GM18507 (cell line): ENCODE measurements at places on chromosomes 4 and X.

- no peak for DNase-seq
Measured at GRCh38 chrX:136574548-136574947, 42.5 kb downstream of the VGLL1 start.

GRCh38 chrX:3178329-3178728 is 137.1 kb downstream of the ARSF start:
- no peak for DNase-seq

GRCh38 chr4:722169-722725 is 16.6 kb downstream of the PCGF3 start:
- no peak for DNase-seq

GRCh38 chrX:38768079-38768478 is 33.2 kb upstream of the MID1IP1 start:
- DNase-seq = no peak

GRCh38 chrX:119410027-119410819 is 11.1 kb downstream of the SLC25A43 start:
- DNase-seq = no peak

DNA sequence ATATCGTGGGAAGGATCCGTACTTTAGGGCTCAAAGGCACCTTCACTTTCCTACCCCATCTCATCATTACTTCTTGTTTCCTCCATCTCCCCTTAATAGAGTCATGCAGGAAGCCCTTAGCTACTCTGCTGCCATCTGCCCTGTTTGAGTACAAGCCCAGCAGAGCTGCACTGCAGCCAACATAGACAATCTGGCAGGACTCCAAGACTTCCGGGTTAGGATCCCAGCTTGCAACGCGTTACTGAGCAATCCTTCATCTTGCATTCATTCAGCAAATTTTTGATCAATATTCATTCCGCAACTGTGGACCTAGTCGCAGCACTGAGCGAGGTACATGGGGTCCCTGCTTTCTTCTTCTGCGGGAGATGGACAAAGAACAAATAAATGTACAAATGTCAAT is 344.9 kb downstream of the BCOR start:
- DNase-seq = no peak

DNA sequence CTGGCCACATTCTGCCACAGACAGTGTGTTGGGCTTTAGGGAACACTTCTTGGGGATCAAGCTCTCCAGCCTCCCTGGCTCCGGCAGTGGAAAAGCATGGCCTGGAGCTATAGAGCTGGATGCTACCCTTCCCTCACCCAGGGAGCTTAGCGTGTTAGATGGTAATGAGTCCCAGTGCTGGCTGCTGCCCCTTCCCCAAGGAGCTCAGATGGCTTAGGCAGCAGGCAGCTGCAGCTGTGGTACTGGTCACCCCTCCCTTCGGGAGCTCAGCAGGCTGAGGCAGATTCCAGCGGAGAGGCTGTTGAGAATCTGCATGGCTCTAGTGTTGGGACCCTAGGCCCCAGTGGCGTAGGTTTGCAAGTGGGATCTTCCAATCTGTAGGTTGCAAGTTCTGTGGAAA is 19.5 kb downstream of the TMEM144 start:
- no peak for DNase-seq

DNA sequence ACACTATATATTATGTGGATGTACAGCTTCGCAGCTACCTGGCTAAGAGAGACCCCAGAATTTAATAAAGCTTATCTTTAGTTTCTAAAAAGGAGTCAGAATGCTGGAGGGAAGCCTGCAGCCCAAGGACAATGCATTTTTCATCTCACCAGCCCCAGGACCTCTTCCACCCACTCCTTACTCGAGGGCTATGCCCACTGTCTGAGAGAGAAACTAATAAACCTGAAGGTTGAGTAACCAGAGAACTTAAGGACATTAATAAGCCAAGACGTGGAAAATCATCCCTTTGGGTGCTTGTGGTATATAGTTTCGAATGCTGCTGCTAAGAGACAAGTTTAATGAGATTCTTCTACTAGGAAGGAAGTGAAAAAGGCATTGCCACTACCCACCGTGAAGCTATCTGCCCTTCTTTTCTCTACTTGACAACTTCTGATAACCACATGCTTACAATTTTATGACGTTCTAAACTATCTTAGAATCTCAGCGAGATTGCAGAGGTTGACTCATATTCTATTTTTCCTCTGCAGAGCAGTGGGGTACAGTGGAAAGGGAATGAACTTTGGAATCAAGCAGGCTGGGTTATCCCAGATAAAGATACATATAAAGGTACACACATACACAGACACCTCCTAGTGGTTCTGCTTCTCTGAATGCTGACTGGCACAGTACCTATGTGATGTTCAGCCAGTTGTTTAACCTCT is 3.3 kb downstream of the RELL1 start:
- no peak for DNase-seq

DNA sequence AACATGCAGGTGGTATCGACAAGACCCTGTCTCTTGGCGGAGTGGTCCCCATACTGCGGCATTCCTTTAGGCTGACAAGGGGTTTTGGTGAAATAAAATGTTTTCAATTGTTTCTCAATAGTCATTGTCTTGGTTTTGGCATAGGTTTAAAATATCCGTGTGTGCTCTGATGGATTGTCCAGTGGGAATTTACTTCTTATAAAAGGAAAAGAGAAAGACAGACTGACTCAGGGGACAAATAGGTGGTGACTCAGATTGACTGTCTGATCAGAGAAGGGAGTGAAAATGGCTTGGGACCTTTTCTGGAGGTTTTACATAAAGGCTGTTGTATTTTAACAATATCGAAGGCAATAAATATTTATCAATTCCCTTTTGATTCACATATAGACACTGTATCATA is 129.8 kb downstream of the SORBS2 start:
- DNase-seq = no peak

GRCh38 chr4:95590615-95591014 is 41.8 kb upstream of the UNC5C start:
- no peak for DNase-seq

- no peak for DNase-seq
Measured at GRCh38 chr4:155629183-155629825, 37.3 kb upstream of the GUCY1A1 start.

- DNase-seq = no peak
Measured at GRCh38 chr4:133147286-133147821, 1.7 kb upstream of the PCDH10 start.

GRCh38 chrX:101416691-101417090 is 8.7 kb downstream of the HNRNPH2 start:
- DNase-seq = no peak

DNA sequence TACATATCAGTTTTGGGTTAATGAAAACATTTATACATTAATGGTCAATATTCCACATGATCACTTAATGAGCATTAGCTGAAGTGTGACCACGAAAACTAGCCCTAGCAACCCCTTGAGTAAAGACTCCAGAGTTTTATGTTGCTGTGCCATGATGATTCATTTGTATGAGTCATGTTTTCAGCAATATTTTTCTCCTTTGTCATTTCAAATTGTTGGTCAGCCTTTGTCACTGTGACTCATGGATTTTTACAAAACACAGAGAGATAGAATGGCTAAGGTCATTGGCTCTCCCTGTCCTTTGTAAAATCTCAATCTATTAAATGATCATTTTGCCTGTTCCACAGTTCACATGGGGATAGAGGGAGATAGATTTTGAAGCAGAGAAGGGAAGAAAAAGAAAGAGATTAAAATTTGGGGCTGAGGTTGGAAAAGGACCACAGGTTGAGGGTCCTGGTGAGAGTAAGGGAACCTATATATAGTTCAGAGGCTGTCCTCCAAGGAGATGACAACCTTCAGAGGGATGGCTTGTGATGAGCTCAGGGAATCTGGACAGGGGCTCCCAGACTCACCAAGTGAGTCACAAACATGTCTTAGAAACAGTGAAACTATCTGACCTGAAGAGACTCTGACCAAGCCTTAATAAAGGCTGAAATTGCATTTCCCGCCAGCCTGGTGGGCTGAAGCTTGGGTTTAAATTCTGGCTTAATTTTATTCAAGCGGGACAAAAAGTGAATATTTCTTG is 25.6 kb downstream of the NR0B1 start:
- no peak for DNase-seq

DNA sequence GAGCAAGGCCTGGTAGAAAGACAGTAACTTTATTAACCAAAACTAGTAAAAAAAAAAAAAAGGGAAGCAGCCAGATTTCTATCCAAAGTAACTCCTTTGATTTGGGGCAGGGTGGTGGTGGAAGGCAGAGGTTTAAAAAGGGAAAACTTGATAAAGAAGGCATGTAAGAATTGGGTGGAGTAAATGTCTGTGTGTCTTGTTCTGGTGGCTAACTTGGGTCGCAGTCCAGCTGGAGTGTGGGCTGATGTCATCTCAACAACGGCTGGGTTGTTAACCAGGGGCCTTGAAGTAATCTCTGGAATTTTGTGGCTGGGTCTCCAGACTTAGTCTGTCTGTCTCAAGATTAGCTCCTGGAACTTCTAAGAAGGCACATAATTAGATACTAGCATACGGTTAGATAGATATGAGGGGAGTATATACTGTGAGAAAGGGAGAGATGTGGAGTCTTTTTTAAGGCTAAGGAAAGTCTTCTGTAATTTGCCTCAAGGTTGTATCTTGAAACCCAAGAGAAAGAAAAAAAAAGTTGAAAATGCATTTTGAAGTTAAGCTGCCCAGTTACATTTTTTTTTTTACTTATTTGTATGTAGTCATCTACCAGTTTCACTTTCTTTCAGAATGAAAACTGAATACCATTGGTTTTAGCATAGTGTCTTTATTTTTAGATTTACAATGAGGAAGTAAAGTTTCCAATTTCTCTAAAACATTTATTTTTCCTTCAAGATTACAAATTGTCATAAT is 48.3 kb downstream of the MTHFD2L start:
- no peak for DNase-seq

- DNase-seq = no peak
Measured at GRCh38 chr4:151361966-151362365, 36.6 kb upstream of the SH3D19 start.

- DNase-seq = no peak
Measured at GRCh38 chrX:115232933-115233496, 881 bp downstream of the LRCH2 start.

GRCh38 chr4:60344908-60345307 is 855.2 kb upstream of the ADGRL3 start:
- no peak for DNase-seq

- DNase-seq = no peak
Measured at GRCh38 chrX:79573760-79574159, 206.6 kb upstream of the ITM2A start.

- no peak for DNase-seq
Measured at GRCh38 chrX:150941580-150941979, 41.6 kb upstream of the HMGB3 start.

- no peak for DNase-seq
Measured at GRCh38 chr4:75126058-75126457, 193.1 kb downstream of the PARM1 start.

- no peak for DNase-seq
Measured at GRCh38 chr4:126582737-126583136, 1050.0 kb upstream of the INTU start.

DNA sequence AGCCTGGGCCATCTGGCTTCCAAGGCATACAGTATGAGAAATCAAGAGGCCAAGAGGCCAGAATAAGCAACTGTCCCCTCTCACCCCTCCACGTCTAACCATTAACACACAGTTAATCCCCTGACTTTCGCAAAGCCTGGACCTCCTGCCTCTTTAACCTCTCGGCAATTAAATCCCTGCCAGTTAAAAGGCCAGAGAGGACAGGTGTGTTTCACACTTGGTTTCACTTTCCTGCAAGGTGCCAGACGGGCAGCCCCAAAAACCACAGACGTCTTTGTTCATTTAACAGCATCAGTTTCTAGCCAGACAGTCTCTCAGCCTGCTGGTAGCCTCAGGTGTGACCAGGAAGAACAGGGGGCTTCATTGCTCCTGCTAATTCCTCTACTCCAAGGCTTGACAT is 91.1 kb upstream of the KIT start:
- no peak for DNase-seq

DNA sequence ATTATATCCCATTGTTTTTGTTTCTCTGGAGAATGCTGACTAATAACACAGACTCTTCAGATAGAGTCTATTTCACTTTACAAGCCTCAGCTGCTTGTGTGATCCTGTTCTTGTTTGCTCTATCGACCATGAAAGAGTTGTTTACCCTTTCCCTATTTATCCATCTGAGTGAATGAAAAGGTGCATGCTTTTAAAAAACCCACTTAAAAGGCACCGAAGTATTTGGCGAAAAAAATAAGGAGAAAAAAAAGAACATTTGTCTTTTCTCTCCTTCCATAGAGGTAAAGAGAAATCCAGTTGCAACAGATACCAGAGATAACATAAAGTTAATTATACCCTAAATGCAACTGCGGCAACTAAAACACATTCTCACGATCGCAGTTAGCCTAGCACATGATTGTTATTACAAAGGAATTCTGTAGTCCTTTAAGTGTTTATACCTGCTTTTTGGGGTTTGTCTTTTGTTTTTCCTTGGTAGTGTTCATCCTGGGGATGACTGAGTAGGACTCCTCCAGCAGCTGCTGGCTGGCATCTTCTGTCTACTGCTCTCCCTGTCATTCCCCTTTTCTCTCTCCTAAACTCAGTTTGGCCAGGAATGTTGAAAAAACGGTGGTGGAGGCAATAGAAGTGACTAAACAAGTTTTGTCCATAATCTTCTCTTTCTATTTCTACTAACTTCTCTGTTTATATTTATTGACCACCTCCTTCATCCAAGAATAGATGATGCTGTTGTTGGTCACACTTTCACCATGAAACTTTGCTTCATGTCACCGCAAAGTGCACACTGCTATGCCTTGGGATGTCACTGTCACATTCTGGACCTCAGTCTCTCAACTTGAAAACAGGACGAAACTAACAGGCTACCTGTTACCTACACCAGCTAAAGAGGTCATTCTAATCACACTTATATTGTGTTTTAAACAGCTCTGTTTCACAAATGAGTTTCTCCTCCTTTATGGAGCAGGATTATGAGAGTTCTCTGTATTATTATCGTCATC is 41.9 kb upstream of the FRAS1 start:
- DNase-seq = no peak

- no peak for DNase-seq
Measured at GRCh38 chr4:7777017-7777710, 162.5 kb downstream of the AFAP1 start.

DNA sequence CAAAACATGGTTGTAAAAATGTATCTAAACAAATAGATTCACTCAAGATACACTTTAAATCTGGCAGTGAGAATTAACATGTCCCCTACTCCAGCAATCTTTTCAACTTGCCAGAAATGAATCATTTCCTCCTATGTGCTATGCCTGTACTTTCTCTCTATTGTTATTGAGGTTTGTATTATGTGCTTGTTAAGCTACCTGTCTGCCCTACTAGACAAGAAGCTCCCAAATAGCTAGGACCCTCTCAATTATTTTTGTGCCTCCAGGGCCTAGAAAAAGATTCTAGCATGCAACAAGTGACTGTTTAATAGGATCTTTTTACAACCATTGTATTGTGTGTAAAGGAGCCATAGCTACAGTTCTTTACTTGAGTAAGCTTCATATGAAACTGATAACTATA is 3.5 kb upstream of the SAP30 start:
- no peak for DNase-seq

DNA sequence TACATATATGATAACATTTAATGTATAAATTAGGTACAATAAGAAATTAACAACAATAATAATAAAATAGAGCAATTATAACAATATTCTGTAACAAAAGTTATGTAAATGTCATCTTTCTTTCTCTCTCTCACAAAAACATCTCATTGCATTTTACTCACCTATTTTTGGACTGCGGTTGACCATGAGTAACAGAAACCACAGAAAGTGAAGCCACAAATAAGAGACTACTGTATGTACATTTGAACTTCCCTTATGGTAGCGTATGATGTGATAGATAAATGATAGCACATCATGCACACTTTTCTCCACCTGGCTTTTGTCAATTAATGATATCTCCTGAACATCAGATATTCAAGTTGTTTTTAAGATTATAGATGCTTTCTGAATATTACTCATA is 80.5 kb downstream of the HNRNPD start:
- no peak for DNase-seq

- DNase-seq = no peak
Measured at GRCh38 chrX:78517124-78517523, 142.0 kb downstream of the RTL3 start.
